ENCODE measurements at places on chromosomes 2 and 18.

DNA sequence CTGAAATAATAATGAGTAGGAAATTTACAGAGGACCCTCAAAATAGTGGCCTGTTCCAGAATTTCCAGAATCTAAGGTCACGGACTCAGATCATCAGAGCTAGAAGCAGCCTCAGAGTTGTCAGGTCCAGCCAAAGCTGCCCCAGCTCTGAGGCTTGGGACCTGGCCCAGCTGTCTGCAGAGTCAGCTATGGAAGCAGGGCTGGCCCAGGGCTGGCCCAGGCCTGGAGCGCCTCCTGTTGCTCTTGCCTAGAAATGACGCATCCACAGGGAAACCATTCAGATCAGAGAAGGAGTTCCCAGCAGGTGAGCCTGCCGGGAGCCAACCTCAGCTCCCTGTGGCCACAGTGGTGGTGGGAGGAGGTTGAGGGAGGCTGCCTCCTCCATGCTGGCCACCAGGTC, 106.7 kb upstream of the ARL4C start:
- DNase-seq: no peak

- peak; percentile 1 for DNase-seq
Observed at GRCh38 chr2:71932037-71932779, 215.5 kb downstream of the CYP26B1 start.

DNA sequence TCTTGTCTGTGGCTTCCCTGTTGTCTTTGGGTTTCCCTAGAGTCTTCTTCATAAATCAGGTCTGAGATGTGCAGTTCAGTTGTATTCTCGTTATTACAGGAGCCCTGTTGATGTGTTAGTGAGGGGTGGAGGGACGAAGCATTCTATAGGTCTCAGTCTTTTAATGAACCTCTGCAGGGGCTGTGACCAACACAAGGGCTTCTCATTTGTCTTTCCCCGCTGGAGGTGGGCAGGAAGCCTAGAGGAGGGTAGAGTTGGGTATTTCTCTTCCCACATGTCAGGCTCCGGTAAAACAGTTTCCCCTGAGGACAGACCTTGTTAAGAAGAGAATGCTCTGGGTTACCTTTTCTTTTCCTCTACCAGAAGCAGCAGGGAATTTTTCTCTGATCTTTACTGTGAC, 31.2 kb downstream of the PROC start:
- no peak for DNase-seq

- DNase-seq: no peak
Observed at GRCh38 chr2:116510117-116510671, 1304.3 kb upstream of the DDX18 start.

- no peak for DNase-seq
Observed at GRCh38 chr2:188819011-188819410, 155.2 kb upstream of the COL3A1 start.

DNA sequence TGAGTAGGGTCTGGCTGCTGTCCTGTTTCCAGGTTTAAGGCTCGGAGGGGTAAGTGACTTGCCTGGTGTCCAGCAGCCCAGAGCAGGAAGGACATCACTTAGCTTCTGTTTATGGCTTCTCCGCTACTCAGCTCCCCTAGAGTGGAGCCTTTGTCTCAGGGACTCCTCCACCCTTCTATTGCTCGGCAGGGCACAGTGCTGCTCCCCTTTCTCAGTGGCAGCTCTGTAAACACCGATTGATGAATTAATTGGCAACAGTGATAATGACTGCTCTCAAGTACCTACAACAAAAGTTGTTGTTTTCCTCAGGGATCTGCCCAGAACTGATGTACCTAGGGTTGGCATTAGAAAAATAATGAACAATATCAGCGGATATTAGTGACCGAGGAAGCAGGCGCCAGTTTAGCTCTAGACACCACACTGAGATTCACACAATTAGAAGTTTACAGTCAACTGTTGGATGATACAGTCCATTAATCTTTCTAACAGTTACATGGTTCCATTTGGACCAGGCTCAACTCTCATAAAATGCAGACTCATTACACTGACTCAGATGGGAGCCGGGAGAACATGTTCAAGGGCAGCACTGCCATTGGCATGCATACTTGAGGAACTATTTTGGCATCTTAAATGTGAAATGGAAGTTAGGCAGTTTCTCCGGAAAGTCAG, 265.7 kb downstream of the MTX2 start:
- DNase-seq: peak; percentile 19

DNA sequence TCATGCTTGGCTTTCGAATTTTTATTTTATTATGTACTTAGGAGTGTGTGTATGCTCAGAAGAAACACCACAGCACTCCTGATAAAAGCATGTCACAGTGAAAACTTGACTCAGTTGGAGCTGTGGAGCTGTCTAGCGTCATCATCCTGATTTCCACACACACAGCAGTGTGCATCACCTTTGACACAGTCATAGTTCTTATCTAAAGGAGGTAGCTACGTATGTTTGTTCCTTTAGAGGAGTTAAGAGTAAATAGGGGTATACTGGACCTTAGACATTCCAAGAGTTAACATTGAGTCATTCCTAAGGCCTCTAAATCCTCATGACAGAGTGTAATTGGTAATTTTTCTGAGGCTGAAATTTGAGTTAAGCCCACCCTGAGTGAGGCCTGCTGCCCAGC, 96.9 kb downstream of the PHLPP1 start:
- no peak for DNase-seq

GRCh38 chr18:10072671-10073175, 158.9 kb downstream of the VAPA start:
- DNase-seq: no peak

DNA sequence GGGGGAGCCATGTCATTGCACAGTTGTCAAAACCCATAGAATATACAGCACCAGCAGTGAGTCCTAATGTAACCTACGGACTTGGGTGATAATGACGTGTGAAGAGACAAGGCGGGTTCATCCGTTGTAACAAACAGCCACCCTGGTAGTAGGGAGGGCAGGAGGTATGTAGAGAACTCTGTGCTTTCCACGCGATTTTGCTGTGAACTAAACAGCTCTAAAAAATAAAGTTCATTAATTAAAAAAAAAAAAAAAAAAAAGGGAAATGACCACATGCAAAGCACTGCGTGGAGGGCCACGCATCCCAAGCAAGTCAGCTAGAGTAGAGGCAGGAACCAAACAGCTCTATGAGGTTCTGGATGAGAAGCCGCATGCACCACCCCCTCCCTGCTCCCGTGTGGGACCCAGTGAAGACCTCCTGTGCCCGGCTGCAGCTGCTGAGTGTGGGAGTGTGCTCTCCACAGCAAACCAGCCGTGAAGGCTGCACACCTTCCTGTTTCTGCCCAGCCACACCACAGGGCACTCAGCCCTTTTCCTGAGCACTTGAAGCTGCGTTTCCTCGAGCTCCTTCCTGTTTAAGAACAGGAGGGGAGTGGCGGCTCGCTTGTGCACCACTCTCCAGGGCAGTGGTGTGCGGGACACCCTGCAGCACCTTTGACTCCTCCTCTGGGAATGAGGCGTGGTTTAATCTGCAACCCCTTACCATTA, 65.6 kb downstream of the ODC1 start:
- no peak for DNase-seq

DNA sequence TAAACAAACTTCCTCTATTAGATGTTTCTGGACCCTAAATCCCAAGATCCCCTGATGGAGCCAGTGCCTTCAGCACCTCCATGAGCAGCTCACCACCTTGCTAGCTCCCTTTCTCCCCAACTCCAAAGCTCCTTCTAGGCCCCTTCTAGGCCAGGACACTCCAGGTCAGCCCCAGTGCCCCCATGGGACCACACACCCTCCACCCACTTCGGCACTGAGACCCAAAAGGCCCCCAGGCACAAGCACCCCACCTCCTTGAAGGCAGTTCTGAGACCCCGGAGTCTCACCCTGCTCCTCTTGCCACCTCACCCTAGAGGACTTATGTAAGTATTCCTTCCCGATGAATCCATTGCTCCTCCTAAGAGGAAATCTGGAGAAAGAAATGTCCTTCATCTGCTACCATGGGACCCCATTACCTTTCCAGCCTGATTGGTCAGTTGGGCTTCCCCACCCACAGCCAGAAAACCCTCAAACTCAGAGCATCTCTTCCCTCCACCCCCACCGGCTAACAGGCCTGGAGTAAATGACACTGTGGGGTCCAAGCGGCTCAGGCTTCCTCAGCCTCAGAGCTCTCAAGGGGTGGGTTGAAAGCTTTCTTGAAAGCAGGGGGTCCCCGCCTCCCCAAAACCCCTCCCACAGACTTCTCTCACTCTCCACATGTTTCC, 9.8 kb upstream of the ARMC9 start:
- DNase-seq: no peak

GRCh38 chr2:54740333-54740732, 16.9 kb downstream of the EML6 start:
- DNase-seq: no peak

DNA sequence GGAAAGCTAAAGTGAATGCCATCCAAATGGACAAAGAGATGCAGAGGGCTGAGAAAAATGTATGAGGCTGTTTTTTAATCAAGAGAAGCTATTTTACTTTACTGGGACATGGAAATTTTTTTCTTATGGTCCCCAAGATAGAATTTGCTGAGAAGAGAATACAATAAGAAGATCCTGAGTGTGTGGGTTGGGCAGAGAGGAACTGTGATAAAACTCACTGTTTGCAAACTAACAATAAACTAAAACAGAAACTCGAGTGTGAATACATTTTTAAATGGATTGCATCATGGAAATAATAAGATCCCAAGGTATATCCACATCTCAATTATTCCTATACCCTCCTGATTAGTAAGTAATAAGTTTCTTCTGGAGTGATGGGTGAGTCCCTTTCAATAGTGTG, 4.4 kb downstream of the NEB start:
- no peak for DNase-seq

DNA sequence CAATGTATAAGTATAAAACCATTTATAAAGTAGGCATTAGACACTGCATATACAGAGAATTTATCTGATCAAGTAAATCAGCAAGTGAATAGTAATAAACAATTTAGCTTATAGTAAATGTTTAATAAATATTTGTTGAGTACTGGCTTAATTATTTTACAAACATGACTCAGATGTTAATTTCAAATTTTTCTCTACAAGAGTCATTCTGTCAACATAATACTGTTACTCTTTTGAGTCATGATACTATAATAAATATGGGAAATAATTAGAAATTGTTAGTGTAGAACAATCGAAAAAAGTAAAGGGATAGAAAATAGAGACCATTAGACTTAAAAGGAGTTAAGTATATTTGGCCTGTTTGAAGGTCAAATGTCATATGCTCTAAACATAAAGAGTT, 133.6 kb upstream of the MC4R start:
- no peak for DNase-seq

GRCh38 chr18:57785751-57786437, 17.2 kb downstream of the ATP8B1 start:
- no peak for DNase-seq

DNA sequence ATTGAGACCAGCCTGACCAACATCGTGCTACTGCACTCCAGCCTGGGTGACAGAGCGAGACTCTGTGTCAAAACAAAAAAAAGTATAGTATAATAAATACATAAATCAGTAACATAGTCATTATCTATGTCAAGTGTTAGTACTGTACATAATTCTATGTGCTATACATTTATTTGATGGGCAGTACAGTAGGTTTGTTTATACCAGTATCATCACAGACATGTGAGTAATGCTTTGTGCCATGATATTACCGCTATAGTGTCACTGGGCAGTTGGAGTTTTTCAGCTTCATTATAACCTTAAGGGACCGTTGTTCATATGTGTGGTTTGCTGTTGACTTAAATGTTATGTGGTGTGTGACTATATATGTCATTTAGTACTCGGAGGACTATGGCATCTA, 24.9 kb downstream of the MTA3 start:
- DNase-seq: no peak

GRCh38 chr2:100721693-100722092, 98.2 kb upstream of the NPAS2 start:
- DNase-seq: no peak

DNA sequence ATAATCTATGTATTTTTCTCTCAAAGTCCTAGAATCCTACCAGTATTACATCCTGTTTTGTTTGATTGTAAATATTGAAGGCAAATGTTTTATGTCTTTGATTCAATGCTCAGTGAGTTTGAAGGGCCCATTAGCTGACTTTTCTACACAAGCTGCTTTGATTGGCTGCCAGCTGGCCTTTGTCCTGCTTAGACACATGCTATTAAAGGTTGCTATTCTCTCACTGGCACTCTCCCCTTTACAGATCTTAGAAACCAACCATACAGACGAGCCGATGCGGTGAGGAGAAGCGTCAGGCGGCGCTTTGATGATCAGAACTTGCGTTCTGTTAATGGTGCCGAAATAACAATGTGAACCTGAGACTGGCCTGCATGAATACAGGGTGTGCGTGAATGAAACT, 69.7 kb downstream of the PRPF40A start:
- DNase-seq: peak; percentile 77

DNA sequence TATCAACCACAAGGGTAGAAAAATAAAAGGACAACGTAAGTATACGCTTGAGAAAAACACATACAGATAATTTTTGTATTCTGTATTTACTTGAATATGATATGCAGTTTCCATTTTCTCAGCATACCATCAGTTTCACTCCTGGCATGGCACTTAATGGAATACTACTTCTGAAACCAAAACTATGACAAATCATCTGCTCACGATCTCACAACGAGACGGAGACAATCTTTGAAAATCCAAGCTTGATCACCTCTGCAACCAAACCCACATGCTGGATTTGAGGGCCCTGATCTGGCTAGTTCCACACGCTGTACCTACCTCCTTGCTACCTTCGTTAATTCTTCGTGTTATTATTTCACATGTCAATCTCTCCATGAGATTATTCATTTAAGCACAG, 387.6 kb downstream of the NBAS start:
- DNase-seq: no peak

DNA sequence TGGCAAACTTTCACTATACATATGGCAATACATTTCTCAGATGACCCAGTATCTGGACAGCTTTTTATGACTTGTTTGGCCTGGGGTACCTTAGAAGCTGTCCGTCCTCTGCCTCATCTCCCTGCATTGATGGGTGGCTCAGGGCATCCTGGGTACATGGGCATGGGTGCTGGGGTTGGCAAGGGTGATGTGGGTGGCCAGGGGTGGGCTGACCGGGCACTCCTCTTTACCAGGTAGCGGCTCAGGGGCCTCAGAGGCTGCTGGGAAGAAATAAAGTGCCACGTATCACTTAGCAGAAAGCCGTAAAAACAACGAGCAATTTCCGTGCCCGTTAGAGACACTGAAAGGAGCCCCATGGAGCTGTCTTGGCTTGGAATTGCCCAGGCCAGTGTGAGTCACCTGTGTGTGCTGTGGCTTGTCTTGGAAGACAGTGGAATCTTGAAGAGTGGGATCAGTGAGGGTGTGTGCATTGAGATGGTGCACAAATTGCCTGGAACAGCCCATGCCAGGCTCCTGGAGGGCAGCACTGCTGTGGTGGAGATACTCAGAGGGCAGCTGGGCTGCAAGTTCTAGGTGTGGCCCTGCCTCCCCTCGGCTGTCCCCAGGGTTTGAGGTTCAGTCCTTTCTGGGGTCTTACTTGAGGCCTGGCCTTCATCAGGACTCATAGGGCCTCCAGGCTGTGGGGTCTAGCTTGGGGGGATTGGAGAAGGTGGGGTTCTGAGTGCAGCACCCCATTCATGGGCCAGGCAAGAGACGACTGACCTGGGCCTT, 88.8 kb downstream of the FHOD3 start:
- no peak for DNase-seq

DNA sequence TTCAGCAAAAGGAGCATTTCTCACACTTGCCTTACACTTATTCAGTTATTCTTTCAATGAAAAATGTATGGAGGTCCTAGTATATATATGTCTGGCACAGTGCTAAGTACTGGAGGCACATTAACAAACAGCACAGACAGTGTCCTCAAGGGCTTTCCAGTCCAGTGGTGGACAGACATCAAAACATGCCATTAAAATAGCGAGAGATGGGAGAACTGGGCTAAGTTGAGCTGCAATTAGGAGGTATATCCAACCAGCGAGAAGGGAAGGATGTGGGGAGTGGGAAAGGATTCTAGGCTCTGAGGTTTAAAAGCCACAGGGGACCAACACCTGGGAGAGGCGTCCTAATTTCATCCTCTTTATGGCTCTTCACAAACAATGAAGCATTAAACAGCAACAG, 127.5 kb upstream of the TTC39C start:
- DNase-seq: no peak
